ENCODE measurements at places on chromosomes 12 and 14.

GRCh38 chr12:105325117-105325516 is 5.4 kb upstream of the C12orf75 start:
- no peak for DNase-seq

DNA sequence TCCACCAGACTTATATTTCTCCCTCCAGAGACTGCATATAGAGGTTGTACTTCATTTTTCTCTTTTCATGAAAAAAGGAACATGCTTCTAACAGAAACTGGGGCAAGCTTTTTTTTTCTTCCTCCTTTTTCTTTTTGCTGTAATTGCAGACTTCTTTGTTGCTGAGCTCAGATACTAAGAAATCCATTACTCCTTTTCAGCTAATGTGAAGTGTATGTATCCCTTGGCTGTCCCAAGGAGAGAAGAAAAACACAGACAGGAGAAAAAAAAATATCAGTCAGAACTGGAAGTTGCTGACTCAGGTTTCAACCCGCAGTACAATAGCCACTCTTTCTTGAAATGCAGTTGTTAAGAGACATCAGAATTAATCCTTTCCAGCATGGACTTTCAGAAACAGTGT is 1248.4 kb downstream of the LRFN5 start:
- no peak for DNase-seq

- no peak for DNase-seq
These were observed 52.0 kb downstream of the STX2 start for GRCh38 chr12:130787041-130787440.

- no peak for DNase-seq
These were observed 311.1 kb upstream of the DIO2 start for GRCh38 chr14:80522411-80522810.

GRCh38 chr12:1496162-1496900 is 98.0 kb downstream of the FBXL14 start:
- DNase-seq = no peak

DNA sequence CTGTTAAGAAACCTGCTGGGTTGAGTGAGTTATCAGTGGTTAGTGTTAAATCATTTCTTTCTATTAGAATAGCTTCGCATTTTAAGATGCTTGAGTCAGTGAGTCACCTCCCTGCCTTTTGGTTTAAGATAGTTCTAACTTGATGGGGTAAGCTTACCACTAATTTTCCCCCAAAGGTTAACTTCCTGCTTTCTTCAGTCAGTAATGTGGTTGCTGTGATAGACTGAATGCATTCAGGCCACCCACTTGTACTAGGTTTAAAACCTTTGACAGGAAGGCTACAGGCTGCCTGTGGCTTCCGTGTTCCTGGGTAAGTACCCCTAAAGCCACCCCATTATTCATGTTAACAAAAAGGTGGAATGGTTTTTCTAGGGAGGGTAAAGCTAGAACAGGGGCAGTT is 25.3 kb downstream of the CLEC2A start:
- no peak for DNase-seq

- DNase-seq = no peak
These were observed 620.0 kb upstream of the SEL1L start for GRCh38 chr14:82153689-82154088.

DNA sequence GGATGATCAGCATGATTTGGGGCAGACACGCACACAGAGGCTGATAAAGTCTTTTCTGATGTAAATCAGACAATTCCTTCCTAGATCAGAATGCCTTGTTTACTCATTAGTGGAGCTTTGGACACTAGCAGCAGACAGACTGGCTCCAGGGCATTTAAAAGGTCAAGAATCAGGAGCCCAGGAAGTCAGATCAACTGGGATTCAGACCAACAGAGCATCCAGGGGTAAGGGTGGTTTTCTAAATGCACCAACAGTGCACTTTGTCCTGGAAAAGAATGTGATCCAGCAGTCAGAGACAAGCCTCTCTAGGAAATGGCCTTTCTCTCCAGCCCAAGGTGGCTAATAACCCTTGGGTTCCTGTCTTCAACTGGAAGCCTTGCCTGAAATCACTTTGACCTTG is 405.3 kb downstream of the MED13L start:
- no peak for DNase-seq

GRCh38 chr14:103141117-103141796 is 18.0 kb downstream of the TNFAIP2 start:
- no peak for DNase-seq

DNA sequence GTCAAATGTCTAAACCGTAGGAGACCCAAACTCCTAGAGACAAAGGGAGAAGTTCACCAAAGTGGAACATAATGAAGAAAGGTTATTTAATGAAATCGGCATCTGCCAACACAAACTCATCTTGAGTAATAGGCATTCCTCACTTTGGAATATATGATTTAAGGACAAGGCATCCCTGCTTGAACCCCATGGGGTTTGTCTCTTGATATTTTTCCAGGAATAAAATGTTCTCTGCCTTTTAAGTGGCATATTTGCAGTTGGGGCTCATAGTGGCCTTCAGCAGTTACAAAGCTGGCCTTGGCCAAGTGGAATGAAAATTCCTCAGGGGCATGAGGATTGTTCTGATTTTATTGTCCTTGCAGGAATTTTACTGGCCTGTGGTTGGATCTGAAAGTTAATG is 7.1 kb downstream of the POP5 start:
- DNase-seq = no peak

- peak; percentile 19 for DNase-seq
These were observed 43.0 kb upstream of the TSPAN9 start for GRCh38 chr12:3034067-3034750.

- DNase-seq = no peak
These were observed 111.4 kb downstream of the PHETA1 start for GRCh38 chr12:111257435-111257902.

DNA sequence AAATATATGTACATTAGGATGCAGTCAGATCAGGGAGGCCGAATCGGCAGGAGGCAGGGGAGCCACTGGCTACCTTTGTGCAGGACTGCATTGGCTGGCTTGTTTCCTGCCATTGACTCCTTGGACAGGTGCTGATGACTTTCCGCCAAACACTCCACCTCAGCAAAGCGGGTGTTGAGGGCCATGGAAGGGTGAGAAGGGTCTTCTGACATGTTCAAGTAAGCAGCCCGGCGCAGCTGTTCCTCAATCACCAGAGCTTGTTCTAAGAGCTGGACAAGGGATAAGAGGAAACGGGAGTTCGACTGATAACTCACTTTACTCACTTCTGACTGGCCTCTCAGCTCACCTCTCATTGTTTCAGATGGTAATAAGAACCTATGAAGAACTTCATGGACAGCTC is 4.9 kb upstream of the NOP2 start:
- no peak for DNase-seq

- DNase-seq = no peak
These were observed 7.7 kb downstream of the GATC start for GRCh38 chr12:120453977-120454376.

DNA sequence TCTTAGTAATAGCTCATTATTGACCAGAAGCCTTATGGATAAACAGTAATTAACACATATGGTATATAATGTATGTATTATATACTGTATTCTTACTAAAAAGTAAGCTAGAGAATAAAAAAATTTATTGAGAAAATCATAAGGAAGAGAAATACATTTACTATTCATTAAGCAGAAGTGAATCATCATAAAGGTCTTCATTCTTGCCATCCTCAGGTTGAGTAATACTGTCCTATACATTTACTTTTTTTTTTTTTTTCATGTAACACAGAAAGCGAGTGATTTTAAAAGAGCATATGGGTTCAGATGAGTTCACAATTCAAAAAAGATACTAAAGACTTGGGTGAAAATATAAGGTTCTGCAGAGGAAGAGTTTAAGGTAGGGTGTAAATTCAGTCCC is 152.5 kb downstream of the TGFB3 start:
- no peak for DNase-seq

- no peak for DNase-seq
These were observed 48.2 kb downstream of the SERPINA3 start for GRCh38 chr14:94660306-94660946.

DNA sequence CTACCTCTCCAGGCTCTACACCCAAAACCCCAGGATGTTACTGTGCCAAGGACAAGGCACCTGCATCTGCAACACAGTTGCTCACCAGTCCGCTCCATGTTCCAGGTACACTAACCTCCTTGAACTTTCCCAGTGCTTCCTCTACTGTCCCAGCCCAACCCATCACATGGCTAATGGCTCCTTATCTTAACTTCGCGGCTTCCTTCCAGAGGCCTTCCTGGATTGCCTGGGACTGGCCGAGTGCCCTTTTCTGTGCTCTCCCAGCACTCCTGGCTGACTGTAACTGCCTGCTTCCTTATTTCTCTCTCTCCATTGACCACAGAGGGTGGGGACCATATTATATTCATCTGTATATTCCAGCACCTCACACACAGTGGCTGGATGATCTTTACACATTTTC is 20.9 kb downstream of the POMT2 start:
- no peak for DNase-seq

DNA sequence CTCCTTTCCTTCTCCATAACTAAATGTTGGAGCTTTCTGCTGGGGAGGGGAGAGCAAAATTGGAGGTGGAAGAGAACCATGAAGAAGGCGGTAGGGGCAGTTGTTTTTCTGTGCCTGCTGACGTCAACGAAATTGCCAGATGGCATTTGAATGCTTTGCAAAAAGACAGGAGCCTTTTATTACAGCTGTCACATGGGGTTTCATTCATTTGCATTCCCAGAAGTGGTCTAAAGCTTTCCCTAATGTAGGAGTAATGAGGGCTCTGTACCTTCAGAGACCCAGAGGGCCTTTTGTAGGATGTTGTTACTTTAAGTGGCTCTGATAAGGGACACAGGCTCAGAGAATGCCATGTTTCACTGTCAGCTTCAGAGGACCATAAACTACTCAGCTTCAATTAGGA is 107.1 kb upstream of the SLCO1C1 start:
- DNase-seq = no peak

GRCh38 chr12:24909667-24910066 is 39.2 kb downstream of the BCAT1 start:
- no peak for DNase-seq

- DNase-seq = no peak
These were observed 113.8 kb downstream of the LRRK2 start for GRCh38 chr12:40338621-40339020.

GRCh38 chr12:70049596-70050360 is 193.5 kb upstream of the CNOT2 start:
- no peak for DNase-seq

DNA sequence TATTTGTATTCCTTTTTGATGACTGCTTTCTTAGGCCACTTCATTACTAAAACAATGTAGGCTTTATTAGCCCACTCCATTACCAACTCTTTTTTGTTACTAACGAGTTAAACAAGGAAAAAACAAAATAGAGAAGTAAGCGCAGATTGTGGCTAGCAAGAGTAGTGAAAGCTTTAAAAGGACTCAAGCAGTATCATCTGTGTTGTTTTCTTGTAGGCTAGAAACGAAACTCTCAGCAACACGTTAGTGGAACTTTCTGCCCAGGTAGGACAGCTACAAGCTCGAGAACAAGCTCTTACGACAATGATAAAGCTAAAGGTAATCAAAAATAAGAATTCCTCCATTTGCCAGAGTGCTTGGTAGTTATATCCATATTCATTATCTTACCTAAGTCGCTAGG is 11.1 kb downstream of the CCDC62 start:
- no peak for DNase-seq

DNA sequence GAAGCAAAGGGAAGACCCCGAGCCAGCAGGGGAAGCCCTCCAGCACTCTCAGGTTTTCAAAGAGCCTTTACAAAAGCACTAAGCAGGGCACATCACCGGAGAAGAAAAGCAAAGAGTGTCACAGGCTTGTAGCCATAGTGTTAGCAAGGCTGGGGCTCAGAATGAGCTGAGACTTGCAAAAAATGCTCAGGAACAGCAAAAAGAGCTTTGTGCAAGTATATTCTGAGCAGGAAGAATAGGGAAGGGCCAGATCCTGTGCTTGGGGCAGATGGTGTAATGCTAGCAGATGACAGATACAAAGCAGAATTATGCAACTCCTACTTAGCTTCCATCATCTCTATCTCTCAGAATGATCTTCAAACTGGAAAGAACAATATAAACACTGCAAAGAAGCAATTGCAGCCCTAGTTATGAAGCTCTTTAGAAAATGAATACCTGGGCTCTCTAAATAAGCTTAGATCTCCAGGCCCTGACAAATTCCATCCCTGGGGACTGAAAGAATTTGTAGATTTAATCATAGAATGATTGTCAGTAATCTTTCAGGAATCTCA is 23.7 kb upstream of the PARP11 start:
- DNase-seq = no peak

- no peak for DNase-seq
These were observed 159.5 kb downstream of the KIF26A start for GRCh38 chr14:104297721-104298401.

DNA sequence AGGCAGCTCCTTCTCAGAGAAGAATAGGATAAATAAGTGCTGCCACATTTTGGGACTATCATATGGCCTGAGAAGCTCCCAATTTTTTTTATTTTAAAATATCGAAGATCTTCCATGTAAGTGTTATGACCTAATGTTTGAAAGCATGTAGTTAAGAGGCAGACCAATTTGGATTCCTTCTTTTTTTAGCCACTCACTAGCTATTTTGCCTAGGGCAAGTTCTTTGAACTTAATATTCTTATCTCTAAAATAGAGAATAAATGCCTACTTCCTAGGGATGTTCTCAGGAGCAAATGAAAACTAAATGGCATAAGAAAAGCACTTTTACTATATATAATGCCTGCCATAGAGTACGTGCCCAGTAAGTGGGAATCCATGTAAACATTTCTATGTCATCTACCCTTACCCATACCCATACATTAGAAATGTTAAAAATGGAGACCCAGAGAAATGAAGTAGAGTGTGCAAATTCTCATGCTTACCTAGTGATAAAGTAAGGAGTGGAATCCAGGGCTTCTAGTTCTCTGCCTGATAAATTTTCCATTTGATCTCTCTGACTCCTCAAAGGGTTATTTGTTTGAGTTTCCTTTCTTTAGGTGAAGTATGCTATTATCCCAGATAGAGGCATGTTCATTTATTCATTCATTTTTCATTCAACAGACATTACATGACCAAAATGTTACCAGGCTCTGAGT is 148.3 kb downstream of the TGFB3 start:
- DNase-seq = no peak

GRCh38 chr12:91931111-91931510 is 214.5 kb downstream of the BTG1 start:
- no peak for DNase-seq

- DNase-seq = no peak
These were observed 104.5 kb downstream of the MYRFL start for GRCh38 chr12:69929531-69929930.

DNA sequence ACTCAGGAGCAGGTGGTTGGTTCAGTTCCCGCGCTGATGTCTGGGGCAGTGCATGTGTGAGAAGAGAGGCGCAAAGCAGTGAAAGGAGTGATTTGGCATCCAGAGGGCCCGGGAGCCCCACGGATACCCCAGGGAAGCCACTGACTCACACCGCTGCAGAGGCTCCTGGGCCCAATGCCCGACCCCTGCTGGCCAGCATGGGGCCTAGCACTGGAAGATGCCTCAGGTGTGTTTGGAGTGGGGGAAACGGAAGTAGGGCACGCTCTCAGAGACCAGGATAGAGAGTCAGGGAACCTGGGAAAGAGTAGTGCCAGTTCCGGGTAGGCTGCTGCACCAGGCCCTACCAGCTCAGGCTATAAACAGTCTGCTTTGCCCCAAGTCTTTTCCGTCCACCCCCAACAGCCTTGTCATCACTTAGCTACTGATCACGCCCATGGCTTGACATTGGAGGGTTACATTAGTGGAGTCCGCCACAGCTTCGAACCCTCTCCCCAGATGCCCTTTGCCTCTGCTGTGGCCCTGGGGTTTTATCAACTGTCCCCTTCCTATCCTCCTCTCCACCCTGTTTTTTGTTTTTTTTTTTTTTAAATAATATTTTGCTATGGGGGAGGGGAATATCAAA is 9.5 kb upstream of the CSAD start:
- DNase-seq = no peak

GRCh38 chr12:78916845-78917480 is 52.4 kb downstream of the SYT1 start:
- no peak for DNase-seq

GRCh38 chr12:14773685-14774073 is 29.6 kb downstream of the WBP11 start:
- no peak for DNase-seq

All from stimulated activated CD4-positive, alpha-beta T cell treated with anti-CD3 and anti-CD28 coated beads, Interleukin-1b, Interleukin-23, amount 100 ng/mL, for 24 hours (primary cell).